ENCODE measurements at places on chromosomes 4 and X.

DNA sequence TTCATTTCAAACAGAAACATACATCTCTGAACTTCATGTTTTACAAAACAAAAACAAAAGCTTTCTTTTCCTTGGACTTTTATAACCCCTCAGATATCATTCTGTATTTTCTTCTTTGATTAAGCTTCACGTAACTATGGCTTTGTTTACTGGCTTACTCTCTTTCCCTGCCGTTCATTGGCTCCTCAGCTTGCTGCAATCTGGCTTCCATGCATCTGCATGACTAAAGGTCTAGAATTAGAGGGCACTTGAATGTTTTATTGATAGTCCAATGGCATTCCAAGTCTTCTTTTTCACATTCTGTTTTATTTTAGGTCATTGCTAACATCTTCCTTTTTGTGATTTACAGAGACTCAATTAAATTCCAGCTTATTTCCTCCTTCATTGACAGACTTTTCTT lies 487.6 kb downstream of the GRXCR1 start:
- no peak for DNase-seq

GRCh38 chr4:119244344-119244743 lies 31.8 kb downstream of the USP53 start:
- DNase-seq, result no peak

DNA sequence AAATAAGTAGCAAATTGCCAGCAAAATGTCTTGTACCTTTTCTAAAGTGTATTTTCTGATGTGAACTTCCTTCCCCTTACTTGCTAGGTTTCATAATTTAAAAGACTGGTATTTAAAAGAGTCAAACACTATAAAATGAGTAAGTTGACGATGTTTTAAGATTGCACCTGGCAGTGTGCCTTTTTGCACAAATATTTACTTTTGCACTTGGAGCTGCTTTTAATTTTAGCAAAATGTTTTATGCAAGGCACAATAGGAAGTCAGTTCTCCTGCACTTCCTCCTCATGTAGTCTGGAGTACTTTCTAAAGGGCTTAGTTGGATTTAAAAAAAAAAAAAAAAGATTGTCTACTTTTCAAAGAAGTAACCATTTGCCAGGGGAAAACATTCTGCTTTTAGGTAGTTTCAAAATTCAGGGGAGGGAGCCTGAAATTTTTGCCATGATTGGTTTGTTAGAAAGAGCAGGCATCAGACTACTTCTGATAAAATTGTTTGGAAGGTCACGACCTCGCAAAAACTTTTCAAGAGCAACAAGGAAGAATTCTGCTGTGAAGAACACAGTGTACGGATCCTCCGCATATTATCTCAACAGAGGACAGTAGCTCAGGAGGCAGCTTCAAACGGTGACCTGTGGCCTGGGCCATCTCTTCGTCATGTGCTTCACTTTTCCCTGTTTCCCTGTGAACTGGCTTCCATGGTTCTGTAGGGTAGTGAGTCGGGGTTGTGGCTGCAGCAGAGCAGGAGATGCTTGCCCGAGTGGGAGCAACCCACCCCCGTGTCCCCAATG lies 66.1 kb downstream of the CDS1 start:
- DNase-seq, result no peak

GRCh38 chrX:10513974-10514373 lies 106.4 kb downstream of the MID1 start:
- DNase-seq, result no peak

GRCh38 chr4:155573126-155573525 lies 93.5 kb upstream of the GUCY1A1 start:
- DNase-seq, result no peak

DNA sequence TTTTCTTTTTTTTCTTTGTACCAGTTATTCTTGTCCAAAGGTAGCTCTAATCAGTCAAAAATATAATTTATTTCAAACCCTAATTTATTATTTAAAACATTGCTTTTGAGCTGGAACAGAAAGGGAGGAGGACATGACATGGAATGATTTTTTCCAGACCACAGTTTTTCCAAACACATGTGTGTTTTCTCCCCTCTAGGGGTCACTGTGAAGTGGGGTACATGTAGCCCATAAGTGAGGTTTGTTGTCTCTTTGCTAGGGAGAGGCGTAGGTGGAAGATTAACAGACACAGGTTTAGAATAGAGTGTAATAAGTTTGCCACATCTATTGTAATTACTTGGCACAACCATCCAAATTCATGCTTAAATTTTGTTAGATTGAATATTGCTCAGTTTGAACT lies 83.0 kb downstream of the TNIP2 start:
- no peak for DNase-seq

DNA sequence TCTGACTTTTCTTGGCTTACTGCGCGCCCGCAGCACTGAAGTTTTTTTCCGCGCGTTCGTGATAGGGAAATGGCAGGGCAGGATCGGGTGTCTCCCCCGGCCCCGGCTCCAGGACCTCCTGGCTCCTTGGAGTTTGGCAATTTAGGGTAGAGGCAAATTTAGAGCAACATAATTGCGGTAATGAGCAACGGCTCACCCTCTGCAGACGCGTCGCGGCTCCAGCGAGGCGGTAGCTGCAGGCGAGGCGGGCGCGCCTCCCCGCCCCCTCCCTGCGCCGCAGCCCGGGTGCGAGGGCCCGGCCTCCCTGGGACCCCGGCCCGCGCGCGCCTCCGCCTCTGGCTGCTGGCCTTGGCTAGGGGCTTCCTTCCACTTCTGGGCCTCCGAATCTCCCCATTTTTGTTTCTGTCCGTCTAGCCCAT lies 6.2 kb downstream of the MSX1 start:
- no peak for DNase-seq

DNA sequence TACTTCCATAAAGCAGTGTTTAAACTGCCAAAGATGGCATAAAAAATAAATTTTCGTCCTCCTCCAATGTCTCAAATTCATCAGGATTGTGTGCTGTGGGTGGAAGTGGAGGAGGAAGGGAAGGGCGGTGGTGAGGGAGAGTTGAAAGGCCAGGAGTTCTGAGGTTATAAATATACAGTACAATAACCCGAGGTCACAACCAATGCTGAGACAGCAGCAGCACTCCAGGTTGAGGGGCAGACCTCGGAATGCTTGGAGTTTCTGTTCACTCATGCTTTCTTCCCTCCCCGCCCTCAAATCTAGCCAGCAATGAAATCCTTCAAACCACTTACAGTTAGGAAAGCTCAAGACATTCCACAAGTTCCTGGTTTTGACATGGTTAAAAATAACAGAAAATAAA lies 134.0 kb upstream of the SMAD1 start:
- peak; percentile 45 for DNase-seq

GRCh38 chr4:53647547-53647946 lies 56.3 kb upstream of the LNX1 start:
- DNase-seq, result no peak

GRCh38 chr4:32189788-32190187 lies 1469.6 kb downstream of the PCDH7 start:
- no peak for DNase-seq

- DNase-seq, result no peak
These were observed 32.8 kb downstream of the HDAC8 start for GRCh38 chrX:72539822-72540221.

GRCh38 chrX:96556886-96557285 lies 127.8 kb upstream of the DIAPH2 start:
- DNase-seq, result no peak

- DNase-seq, result no peak
These were observed 407.4 kb upstream of the AADAT start for GRCh38 chr4:170497112-170497511.

DNA sequence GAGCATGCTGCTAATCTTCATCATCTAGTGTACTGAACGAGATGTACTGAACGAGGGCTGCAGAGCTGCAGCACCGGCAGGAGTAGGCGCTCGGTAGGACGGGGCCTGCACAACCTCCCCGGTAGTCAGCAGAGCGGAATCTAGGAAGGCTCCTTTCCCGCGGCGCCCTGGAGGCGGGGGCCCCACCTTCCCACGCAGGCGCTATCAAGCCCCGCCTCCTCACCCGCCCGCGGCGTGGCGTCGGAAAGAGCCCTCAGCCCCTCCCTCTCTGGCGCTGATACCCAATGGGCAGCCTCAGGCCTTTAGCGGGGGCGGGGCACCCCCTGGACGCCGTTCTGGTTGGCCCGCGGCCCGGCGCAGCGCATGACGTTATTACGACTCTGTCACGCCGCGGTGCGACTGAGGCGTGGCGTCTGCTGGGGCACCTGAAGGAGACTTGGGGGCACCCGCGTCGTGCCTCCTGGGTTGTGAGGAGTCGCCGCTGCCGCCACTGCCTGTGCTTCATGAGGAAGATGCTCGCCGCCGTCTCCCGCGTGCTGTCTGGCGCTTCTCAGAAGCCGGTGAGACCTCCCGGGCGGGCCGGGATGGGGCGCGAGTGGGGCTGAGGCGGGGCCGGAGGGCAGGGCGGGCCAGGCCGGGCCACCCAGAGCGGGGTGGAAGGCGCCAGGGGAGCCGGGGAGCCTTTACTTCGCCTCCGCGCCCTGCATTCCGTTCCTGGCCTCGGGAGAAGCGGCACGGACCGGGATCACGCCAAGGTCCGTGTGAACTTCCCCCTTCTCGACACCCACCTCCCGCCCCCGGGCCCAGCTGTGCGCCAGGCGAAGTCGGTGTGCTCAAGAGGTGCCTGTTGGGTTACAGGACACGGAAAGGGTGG lies at the start of gene PDHA1:
TSS of gene PDHA1 (plus strand) at position 393 of the 874 bp plus-strand sequence. CDS start at position 504, 111 bp downstream.
- DNase-seq, result peak; percentile 56

- DNase-seq, result peak; percentile 9
These were observed 195.2 kb downstream of the KDR start for GRCh38 chr4:54930226-54930625.
